Stimulated activated CD8-positive, alpha-beta memory T cell treated with anti-CD3 and anti-CD28 coated beads, Interleukin-15, amount 100 ng/mL, for 4 hours (primary cell): ENCODE measurements at places on chromosomes 5 and 9.

DNA sequence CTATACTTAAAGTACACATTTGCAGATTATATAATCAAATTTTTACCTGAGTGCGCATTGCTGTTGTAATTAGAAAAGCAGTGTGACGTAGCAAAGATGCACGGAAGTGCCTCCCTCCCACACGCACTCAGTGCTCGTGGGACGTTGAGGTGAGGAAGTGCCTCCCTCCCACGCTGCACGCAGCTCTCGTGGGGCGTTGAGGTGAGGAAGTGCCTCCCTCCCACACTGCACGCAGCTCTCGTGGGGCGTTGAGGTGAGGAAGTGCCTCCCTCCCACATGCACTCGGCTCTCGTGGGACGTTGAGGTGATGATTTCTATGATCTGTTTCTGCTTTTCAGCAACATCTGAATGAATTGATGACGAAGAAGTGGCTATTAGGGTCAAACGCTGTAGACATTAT lies 21.0 kb downstream of the EXOC3 start:
- peak; percentile 77 for DNase-seq

DNA sequence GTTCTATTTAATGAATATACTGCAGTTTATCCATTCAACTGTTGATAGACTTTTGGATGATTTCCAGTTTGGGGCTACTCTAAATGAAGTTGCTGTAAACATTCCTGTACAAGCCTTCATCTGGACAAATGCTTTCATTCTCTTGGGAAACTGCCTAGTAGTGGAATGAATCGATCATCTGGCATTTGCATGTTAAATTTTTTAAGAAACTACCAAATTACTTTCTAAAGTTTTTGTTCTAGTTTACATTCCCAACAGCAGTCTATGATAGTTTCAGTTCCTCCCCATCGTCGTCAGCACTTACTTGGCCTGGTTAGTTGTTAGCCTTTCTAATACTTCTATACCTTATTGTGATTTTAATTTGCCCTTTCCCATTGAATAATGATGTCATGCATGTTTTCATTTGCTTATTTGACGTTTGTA lies 306.3 kb downstream of the FER start:
- no peak for DNase-seq

DNA sequence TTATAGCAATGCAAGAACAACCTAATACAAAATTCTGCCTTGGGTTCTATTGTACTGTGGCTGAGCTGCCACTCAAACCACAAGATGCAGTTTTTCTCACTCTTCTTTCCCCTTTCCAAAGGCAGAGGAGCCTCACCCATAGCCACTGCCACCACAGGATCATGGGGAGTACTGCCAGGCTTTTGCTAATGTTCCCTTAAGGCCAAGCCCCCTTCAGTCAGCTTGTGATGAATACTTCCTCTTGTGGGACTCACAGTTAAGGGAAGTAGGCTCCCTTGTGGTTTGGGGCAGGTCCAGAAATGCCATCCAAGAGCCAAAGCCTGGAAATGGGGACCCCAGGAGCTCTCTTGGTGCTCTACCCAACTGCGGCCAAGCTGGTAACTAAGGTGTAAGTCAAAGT lies 258.7 kb downstream of the SPATA31D1 start:
- DNase-seq = no peak

- peak; percentile 42 for DNase-seq
Observed at GRCh38 chr9:95724253-95724991, 151.1 kb upstream of the ERCC6L2 start.

DNA sequence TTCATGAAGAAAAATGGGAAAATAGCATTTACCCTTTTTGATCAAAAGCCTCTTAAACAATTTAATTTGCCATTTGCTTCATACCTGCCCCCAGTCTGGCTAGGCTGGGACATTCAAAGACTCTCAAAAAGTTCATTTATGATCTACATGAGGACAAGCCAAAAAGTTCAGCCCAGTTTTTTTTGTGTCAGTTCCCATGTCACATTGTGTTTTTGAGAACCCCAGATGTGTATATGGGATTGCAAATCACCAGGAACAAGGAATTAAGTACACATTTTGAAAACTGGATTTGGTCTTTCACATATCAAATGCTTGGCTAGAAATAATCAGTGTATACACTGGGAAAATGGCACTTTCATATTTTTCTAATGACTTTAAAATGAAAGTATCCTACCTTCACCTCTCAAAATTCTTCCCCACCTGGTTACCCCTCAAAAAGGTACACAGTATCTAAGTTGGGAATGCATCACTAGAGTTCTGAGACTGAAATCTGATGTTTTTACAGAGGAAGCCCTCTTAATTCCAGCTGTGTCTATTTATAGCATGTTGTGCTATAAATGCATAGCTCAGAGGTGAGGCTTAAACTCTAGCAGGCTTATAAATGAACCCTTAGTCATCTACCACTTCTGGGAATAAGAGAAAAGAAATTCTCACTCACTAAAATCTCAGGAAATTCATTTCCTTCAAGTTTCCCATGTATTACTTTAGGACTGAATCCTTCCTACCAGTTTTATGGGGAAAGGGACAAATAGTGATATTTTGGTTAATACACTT lies 9.3 kb downstream of the STOM start:
- DNase-seq = no peak

DNA sequence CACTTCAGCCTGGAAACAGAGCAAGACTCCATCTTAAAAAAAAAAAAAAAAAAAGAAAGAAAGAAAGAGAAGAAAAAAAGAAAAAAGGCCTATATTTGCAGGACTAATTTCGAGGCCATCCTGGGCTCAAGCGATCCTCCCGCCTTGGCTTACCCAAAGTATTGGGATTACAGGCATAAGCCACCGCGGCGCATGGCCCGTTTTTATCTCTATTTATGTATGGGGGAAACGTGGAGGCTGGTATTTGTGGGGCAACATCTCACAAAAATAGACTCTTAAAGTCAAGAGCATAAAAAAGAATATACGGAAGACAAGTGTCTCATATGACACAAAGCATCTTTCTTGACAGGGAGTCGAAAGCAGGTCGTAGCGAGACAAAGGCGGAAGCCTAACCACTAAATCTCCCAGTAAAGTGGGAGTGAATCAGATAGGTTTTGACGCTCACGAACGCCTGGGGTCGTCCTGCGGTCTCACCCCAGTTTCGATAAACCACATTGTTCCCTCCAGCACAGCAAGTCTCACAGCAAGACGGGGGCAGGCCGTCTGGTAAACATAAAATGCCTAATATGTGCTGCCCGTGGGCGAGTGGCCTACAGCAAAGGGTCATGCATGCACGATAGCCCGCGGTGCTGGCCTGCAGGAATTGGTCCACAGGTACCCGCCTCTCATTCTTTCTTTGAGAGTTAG lies 1.8 kb upstream of the TRIM41 start:
- DNase-seq = no peak

GRCh38 chr5:119453040-119453373 lies 710 bp downstream of the HSD17B4 start:
- no peak for DNase-seq

DNA sequence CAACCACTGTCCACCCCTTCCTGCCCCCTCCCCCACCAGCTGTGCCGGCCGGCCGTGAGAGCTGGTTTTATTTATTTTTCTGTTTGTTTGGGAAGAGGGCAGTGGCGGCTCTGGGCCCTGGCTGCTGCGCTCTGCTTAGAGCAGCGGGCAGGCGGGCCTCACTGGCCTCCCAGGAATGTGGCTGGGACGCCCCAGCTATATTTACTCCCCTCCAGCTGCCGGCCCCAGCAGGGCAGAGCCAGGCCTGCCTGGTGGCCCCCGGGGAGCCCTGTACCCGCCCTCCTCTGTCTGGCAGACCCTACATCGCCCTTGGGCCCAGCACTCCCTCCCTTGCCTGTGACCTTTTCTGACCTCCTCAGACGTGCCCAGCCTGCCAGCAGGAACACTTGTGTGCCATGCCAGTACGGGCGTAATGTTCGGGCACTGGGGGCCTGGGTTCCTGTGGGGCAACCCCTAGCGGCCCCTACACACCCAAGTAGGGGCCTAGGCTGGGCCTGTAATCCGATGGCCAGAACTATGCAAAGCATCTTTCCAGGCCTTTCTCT lies 7.7 kb downstream of the CXXC5 start:
- no peak for DNase-seq

DNA sequence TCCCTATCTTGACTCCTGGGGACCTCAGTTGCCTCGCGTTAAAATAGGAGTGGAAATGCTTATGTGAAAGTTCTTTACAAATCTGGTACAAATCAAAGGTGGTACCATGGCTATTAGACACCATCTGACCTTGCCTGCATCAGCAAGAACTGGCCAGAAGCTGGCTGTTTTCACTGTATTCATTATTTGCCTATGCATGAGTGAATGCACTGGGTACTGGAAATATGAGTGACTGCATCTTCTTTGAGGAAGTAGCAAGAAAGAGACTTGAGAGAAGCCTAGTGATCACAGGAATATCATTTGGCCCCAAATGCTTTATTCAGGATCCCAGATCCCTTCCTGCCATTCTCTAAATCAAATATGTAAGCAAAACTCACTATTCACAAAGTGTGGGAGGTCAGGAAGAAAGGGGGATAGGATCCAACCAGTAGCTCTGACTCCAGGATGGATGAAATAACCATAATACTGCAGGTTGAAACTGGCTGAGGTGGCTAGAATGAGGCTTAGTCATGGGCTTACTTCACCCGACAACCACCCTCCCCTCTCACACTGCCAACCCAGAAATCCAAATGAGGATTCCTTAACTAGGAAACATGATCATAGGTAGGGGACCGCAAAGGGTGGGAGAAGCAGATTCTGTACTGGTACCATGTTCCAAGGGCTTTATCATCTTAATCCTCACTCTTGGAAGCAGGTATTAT lies 56.7 kb downstream of the FAM114A2 start:
- DNase-seq = no peak

- no peak for DNase-seq
Observed at GRCh38 chr9:122058709-122059108, 34.4 kb downstream of the TTLL11 start.

DNA sequence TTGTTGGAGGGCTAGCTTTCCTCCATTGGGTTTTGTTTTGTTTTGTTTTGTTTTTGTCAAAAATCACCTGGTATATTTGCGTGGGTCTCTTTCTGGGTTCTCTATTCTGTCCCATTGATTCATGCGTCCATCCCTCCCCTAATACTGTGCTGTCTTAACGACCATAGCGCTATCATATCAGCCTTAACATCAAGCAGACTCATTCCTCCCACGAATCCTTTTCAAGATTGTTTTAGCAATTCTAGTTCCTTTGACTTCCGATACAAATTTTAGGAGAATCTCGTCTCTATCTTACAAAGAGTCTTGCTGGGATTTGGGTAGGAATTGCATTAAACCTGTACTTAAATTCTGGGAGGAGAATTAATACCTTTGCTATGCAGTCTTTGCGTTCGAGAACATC lies 31.1 kb upstream of the RNF130 start:
- DNase-seq = no peak

- DNase-seq = no peak
Observed at GRCh38 chr5:150653145-150653761, 7.8 kb upstream of the MYOZ3 start.

GRCh38 chr5:116766470-116766947 lies 191.9 kb upstream of the SEMA6A start:
- DNase-seq = no peak

DNA sequence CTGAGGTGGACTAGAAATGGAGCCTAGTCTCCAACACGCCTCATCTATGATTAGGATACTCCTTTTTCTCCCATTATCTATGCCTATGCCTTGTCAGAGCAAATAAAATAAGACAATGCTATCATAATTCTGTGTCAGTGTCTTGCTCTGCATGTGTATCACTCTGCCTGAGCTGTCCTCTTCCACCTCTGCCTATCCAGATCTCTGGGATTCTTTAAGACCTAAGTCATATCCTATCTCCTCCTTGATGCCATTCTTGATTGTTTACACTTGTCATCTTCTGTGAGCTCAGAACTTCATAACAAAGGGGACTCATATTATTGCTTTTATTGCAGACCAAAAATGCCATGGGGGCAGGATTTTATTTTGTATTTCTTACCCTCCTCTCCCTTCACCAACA lies 351.2 kb upstream of the C9orf72 start:
- DNase-seq = no peak

DNA sequence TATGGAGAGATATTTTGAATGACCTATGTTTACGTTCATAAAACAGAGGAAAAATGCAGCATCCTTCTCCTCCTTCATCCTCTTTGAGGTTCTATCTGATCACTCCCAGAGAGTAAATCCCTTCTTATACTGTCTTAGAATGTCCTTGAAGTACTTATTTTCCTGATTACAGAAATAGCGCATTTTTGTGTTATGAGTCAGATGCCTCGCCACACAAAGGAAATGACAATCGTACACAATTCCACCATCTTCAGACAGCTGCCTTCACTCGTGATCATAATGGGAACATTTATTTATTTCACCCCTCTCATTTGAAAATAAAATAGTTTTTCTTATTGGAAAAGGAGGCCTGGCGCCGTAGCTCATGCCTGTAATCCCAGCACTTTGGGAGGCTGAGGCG lies 2.4 kb upstream of the GLT6D1 start:
- DNase-seq = no peak

GRCh38 chr5:133824661-133825254 lies 143.7 kb downstream of the C5orf15 start:
- no peak for DNase-seq

GRCh38 chr5:120400356-120400755 lies 63.7 kb upstream of the PRR16 start:
- DNase-seq = no peak

DNA sequence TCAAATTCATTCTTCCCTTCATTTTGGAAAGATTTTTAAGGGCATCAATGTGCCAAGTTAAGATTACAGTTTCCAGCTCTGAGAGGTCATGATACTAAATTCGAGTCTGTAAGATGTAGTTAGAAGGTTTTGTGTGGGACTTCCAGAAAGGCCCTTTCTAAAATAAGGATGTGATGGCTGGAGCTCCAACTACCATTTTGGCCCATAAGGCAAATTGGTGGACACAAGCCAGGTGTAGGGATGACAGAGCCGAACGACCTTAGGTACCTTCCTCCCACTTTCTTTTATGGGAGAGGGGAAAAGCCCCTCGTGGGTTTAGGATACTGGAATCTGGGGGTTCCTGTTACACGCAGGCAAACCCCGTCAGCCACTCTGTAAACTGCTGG lies 54.3 kb upstream of the PTPDC1 start:
- DNase-seq = no peak

DNA sequence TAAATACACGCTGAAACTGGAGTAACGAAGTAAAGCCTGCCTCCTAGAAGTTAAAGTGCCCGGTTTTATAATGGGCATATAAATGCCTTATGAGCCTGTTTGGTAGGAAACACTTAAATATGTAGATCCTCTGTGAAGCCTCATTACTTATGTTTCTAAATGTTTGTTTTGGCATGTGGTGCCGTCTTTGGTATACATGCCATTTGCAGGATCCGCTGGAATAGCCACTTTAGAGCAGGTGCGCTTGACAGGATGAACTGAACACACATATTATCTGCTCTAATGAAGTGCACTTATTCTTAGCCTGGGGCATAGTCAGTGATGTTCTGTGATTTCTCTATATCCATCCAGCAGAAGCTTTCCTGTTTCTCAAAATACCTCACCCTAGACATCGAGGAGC lies 778.1 kb upstream of the WWC1 start:
- DNase-seq = no peak

GRCh38 chr5:173718469-173718868 lies 102.0 kb upstream of the BOD1 start:
- DNase-seq = no peak
